Stimulated activated CD8-positive, alpha-beta memory T cell treated with anti-CD3 and anti-CD28 coated beads, Interleukin-12 subunit alpha, Interleukin-12 subunit beta, amount 100 ng/mL, for 4 hours (primary cell): ENCODE measurements at places on chromosomes 4 and X.

DNA sequence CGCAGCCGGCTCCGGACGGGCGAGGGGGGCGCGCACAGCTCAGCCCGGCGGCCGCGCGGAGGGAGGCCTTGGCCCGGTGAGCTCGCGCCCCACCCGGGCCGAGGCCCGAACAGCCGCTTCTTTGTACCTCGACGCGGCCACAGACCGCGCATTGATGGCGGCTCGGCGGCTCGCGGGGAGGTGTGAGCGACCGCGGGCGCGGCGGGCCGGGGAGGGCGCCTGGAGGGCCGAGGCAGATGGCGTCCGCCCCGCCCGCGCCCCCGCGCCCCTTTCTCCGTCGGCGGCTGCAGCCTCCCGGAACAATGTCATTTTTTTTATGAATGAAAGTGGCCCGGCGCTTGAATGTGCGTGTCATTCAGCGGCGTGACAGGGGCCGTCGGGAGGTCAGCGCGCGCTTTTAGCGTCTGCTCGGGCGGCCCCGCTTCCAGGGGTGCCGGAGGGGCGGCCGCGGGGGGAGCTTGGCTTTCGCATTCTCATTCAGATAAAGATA lies 1.8 kb downstream of the FGFR3 start:
- no peak for DNase-seq

DNA sequence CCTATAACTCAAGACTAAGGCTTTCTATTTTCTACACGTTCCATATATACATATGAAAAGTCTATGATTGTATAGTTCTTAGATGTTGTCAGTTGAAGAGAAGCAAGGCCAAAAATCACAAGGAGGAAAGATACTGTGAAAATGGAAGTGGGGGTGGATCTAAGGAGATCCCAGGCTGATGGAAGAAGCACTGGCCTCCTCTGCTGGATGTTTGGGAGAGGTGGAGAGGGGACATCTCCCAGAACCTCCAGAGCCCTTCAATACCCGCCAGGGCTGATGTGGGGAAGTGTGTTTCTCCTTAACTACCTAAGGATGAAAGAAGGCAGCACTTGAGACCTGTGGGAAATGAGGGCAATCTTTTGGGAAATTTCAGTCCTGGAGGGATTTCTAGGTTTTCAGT lies 67.4 kb downstream of the RASGEF1B start:
- no peak for DNase-seq

DNA sequence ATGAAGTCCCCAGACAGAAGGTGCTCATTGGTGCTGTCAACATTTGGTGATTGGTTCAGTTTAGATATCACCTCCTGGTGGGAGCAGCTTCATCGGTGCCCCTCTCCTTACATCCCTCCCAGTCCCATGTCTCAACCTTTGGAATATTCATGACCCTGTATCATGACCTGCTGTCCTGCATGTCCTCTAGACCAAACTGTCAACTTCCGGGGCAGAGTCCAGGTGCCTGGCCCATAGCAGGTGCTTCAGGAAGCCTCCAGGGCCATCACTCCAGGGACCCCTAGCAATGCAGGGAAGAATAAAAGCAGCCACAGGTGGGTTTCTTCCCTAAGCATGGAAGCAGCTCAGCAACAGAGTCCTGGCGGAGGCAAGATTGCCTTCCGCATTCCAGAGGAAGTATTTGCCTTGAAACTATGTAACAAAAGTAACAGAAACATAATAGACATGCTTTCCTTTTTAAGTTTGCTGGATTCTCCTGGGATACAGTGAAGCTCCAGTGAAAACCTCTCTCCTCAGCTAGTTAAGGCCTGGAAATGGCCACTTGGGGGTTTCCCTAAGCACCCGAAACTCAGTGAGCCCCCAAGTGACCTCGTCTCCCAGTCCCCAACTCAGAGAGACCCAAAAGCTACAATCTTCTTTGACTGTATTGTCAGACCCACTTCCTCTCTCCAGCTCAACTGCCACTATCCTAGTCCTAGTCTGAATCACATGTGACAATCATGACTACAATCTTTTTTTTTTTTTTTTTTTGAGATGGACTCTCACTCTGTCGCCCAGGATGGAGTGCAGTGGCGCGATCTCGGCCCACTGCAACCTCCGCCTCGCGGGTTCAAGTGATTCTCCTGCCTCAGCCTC lies 1.3 kb upstream of the ATP6AP1 start:
- DNase-seq, result no peak

DNA sequence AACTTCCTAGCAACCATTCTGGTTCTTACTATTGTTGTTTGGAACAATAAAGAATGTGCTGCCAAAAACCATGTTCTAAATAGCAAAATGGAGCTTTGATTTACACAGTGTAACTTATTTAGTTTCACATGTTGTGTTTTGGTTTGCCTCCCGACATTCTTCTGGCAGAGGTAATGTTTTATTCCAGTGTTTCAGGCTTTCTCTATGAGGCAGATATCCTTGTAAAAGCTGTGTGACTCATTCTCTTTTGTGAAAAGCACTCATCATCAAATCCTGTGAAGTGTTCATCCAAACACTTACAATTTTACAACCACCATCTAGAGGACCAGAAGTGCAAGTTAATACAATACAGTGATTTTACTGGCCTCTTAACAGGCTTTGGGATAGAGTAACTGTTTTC lies 219.0 kb upstream of the GIMD1 start:
- no peak for DNase-seq

DNA sequence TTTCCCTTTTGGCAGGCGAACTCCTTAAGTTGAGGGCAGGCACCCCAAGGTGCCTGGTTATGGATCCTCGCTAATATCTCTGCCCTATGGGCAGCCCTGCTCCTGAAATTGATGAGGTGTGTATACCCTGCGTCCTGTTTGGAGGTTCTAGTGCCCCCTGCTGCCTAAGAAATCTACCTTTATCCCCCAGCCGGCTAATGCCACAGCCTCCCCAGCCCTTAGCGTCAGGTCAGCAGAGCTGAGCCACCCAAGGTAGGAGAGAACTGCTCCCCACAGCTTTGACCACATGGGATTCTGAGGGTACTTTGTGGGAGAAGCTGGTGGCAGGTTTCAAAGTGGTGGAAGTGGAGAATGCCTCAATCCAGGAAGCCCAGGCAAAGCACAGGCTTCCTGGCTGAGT lies 50.8 kb downstream of the ANAPC4 start:
- no peak for DNase-seq

GRCh38 chr4:174438711-174439110 lies 83.6 kb downstream of the HPGD start:
- no peak for DNase-seq

DNA sequence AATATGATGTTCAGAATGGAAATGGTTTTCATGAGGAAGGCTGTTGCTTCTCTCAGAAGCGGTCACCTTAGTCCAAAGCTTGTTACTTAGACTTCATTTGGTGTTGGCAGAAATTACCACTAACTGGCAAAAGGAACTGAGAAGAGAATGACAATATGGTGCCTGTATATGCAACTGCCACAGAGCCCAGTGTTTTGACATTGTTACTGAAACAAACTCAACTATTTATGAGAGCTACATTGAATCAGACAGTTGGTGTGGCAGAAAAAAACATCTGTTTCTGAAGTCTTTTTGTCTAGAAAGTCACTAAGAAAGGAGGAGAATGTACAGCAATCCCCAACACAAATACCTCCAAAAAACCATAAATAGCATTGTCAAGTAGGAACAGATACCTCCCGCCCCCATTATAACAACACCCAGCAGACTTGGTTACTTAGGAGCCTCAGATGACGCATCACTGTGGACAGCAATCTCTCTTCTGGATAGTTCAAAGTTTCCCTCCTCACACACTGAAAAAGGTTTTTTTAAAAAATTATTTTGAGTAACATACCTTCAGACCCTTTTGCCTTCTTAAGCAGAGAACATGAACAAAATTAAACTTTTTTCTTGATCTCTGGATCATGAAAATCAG lies 92.2 kb downstream of the MAML3 start:
- no peak for DNase-seq

- no peak for DNase-seq
Measured at GRCh38 chrX:73683236-73683859, 120.4 kb downstream of the CHIC1 start.

DNA sequence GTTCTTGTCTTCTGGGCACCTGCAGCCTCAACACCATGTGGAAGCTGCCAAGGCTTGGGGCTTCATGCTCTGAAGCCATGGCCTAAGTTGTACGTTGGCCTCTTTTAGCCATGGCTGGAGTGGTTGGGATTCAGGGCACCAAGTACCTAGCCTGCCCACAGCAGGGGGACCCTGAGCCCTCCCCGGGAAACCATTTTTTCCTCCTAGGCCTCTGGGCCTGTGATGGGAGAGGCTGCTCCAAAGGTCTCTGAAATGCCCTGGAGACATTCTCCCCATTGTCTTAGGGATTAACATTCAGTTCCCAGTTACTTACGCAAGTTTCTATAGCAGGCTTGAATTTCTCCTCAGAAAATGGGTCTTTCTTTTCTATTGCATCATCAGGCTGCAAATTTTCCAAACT lies 269.3 kb downstream of the NAP1L3 start:
- DNase-seq, result no peak

GRCh38 chr4:56843421-56843899 lies 22.0 kb upstream of the SPINK2 start:
- no peak for DNase-seq

- peak; percentile 56 for DNase-seq
Measured at GRCh38 chrX:130082244-130083106, 27.8 kb downstream of the ELF4 start.

GRCh38 chr4:27692158-27692557 lies 831.5 kb downstream of the STIM2 start:
- DNase-seq, result no peak

- DNase-seq, result no peak
Measured at GRCh38 chrX:21606002-21606401, 52.1 kb downstream of the KLHL34 start.

DNA sequence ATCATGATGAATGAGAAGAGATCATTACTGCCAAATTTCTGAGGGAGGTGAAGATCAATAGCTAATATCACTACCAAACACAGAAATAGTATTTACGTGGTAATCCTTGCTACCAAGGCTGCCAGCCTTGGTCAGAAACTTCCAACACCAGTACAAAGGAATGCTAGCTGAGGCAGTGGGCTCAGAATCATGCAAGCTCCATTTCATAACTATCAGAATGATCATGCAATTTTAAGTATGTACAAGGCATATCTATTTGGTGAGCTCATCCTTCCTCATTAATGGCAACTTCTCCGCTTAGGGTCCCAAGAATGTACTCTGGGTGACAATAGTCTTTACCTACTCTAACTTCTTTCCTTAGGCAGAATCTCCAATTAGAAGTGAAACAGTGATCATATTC lies 135.0 kb downstream of the GPC3 start:
- DNase-seq, result no peak

DNA sequence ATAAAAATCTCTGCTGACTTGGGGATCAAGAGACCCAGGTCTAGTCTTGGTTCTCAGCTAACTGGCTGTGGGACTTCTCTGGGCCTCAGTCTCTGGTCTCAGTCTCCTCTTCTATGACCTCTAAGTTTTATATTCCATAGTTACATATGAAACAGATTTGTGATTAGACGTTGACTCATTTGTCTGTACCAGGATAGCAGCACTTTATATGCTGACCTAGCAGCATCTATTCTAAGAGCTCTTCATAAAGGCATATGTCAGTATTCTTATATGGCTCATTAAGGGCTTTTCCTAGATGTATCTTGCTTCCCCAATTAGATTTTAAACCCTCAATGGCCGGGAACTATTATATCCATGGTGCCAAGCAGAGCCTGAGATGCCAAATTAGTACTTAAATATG lies 12.7 kb downstream of the GRPR start:
- no peak for DNase-seq

DNA sequence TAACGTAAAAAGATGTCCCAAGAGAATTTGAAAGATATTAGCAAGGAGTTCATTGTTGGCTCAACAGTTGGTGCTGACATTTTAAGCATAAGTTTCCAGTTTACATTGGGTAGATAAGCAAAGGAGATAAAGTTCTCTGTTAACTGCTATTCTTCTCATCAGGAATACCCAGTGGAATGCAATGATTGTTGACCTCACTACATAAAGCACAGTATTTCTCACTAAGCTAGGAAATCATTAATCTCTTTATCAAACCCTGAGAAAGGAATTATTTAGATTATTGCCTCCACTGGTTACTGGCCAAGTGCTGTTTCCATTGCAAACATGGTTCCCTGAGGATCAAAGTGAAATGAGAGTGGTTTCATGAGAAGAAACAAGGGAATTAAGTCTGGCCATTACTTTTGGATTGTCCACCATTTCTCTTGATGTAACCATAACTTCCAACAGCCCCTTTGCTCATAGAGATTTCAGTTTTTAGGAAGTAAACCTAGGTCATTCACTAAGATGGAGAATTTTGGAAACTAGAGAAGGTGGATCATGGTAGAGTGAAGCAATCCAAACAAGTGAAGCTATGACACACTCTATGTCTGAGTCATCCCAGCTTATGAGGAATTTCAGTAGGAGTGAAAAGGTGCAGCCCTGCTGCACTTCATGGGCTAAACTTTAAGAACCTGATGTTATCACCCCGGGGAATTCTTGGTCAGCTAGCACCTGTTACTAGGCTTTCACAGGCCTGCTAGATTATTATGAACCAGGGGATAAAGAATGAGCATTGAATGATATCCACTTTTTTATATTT lies 163.4 kb downstream of the AREG start:
- no peak for DNase-seq

- DNase-seq, result peak; percentile 49
Measured at GRCh38 chr4:184475096-184475461, 729 bp upstream of the IRF2 start.

DNA sequence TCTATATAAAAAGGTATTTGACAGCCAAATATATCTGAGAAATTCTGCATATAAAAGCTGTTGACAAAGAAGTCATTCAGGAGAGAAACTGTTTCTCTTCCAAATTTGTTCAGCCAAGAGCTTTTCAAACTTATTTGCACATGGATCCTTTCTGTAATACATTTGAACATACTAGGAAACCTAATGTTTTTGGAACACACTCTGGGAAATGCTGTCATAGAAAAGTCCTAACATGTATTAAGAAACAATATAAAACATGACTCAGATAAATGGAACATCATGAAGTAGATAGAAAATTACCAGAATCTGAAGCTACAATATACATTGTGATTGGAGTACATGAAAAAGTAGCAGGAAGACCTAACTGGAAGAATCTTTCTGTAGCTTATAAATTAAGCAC lies 781.5 kb upstream of the EPHA5 start:
- no peak for DNase-seq

- no peak for DNase-seq
Measured at GRCh38 chr4:148171596-148171995, 270.6 kb downstream of the NR3C2 start.
